Myocyte (in vitro differentiated cells): ENCODE measurements at places on chromosomes 7 and 10. TPM values are rescaled to one million over a fixed set of nuclear protein-coding genes. Genes with fewer than 3 reads are reported as not detected.

JCAD gene
- 13.2 and 16.4 TPM in 2 replicates for total RNA-seq

PTPN20 gene
- total RNA-seq, result 0.64 TPM in 1 of 2 replicates, not detected in the other

CCDC172 gene
- not detected in 2 replicates for total RNA-seq

LAMB1 gene
- 105 and 123 TPM in 2 replicates for total RNA-seq

EBF3 gene
- total RNA-seq, result 21.9 and 32.2 TPM in 2 replicates

MAT1A gene
- 0.11 TPM in 1 of 2 replicates, not detected in the other for total RNA-seq

MBL2 gene
- total RNA-seq, result not detected in 2 replicates

LLCFC1 gene
- not detected in 2 replicates for total RNA-seq

PON1 gene
- total RNA-seq, result not detected in 2 replicates

UCN3 gene
- total RNA-seq, result not detected in 2 replicates

LUC7L2 gene
- 81.1 and 82.3 TPM in 2 replicates for total RNA-seq

CAPZA2 gene
- total RNA-seq, result 263 and 283 TPM in 2 replicates

LRGUK gene
- 0.21 and 0.24 TPM in 2 replicates for total RNA-seq

TMEM130 gene
- total RNA-seq, result 0.05 TPM in 1 of 2 replicates, not detected in the other

TEX36 gene
- total RNA-seq, result not detected in 2 replicates

AKR1C2 gene
- total RNA-seq, result 33.3 and 49.4 TPM in 2 replicates

FLNC gene
- total RNA-seq, result 703 and 1,085 TPM in 2 replicates
